ENCODE measurements at places on chromosomes 5 and 9.

GRCh38 chr9:109770101-109770500 lies 9.9 kb upstream of the PALM2AKAP2 start:
- DNase-seq = no peak

GRCh38 chr5:176612008-176612407 lies 2.1 kb upstream of the GPRIN1 start:
- DNase-seq = no peak

- no peak for DNase-seq
Observed at GRCh38 chr9:36322462-36322861, 64.2 kb upstream of the GNE start.

DNA sequence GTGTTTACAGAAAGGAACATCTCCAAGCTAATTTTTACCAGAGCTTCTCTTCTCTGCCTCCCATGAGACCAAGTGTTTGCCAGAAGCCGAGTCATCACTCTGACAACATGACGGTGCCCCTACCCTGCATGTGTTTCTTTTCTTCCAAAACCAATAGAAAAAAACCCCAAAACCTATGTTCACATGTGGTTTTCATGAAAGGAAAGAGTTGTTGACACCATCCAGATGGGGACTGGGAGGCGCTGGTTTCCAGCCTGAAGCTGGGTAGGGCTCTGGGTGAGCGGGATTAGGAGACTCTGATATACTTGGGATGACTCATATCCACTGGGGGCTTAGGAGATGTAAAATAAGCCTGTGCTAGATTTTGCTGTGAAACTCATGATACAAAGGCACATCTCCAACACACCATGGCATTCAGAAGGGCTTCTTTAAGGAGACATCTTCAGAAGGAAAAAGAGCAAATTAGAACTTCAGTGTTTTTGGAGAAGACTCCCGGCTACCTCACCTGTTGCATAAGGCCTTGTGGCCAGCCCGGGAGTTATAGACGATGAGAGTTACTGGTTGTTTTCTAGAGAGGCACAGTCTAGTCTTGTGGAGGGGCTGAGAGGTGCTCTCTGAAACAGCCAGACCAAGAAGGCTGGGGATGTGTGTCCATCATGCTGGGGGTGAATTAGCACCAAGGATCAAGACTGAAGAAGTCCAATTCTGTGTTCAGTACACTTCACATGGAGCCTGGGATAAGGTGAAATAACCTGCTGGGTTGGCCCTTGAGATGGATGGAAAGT lies 108.9 kb upstream of the LHFPL2 start:
- no peak for DNase-seq

- DNase-seq = no peak
Observed at GRCh38 chr9:131813116-131813515, 73.2 kb upstream of the RAPGEF1 start.

DNA sequence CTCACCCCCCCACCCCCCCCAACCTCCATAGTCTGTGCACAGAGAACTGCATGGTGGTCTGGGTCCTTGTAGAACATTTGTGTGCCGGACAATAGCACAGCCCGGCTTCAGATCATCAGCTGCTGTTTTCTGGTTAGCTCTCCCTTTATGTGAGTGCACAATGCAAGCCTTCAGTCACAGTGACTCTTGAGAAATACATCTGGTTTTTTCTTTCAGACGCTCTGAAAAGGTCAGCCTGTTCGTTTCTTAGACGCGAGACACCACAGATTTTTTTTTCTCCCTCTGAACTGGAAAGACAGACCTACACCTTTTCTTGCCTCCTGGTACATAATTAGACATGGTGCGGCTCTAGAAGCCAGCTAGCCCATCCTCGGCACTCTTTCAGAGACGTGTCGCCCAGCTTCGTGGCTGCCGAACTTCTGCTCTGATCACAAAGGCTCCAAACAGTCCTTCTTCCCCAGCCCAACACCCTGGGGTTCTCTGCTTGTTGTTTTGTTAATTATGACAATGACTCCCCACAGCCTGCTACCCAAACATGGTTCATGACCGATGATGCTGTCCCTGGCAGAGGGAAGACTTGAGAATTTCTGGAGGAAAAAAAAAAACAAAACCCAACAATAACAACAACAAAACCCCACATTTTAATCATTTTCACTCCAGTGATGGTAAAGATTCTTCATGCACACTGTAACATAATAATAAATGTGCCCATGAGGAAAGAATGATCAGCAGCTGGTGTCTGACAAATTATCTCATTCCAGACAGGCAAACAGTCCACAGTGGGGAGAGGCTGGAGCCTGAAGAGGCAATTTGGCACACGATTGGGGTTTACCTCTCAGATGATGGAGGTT lies 241.4 kb upstream of the ZNF462 start:
- DNase-seq = peak; percentile 77

- DNase-seq = no peak
Observed at GRCh38 chr5:84535281-84535680, 150.6 kb upstream of the EDIL3 start.

- DNase-seq = no peak
Observed at GRCh38 chr9:127664324-127664677, 42.5 kb upstream of the CFAP157 start.

- DNase-seq = no peak
Observed at GRCh38 chr5:3309538-3309937, 286.1 kb upstream of the IRX1 start.

GRCh38 chr9:91419222-91420191 lies 4.1 kb downstream of the NFIL3 start:
- no peak for DNase-seq

DNA sequence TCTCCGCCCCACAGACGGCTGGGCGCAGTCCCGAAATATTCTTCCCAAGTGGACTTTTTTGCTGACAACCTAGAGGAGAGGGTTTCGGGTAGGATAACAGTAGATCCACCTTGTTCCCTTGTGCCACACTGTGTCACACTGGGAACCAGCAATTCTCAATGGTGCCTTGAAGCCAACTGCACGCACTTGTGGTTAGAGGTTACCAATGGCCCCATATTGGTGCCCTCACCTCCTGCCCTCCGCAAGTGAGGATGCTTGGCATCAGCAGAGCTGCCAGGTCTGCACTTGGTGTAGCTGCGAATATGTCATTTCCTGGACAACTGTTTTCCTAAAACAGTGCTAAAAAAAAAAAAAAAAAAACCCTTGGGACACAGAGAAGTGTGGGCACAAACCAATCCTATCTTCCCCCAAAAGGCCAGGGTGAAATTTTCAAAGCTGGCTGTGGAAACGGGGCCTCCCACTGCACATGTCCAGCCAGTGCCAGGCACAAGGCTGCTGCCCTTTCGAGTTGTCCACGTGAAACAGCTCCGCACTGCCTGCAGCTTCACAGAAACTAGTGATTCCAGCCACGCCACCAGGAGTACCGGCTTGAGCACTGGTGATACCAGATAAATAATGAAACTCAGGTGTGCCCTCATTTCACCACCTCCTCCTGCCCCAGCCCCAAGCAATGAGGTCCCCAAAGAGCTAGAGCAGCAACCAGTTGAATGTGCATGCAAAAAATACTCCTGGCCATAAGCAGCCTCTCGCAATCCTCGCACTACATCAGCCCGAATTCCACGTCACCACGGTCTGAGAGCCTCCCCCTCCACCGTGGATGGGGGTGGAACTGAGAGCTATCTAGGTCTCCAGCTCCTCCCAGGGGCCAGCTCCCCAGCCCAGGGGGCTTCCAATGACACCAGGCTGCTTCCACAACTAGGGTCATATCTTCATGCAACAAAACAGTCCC lies 51.2 kb downstream of the USP20 start:
- DNase-seq = no peak

DNA sequence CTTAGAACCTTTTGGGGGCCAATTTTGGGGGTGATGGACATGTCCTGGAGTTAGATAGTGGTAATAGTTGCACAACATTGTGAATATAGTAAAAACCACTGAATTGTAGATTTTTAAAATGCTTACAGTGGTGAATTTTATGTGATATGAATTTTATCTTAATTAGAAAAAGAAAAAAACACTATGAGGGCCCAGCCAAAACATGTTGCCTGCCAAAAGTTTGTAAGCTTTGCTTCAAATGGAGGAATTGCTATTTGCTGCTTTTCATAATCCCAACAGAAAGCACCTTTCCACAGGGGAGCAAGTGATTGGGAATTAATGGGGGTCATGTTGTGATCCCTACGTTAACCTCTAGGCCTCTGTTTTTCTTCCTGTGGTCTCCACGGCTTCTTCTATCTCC lies 19.1 kb downstream of the TNFAIP8 start:
- no peak for DNase-seq

DNA sequence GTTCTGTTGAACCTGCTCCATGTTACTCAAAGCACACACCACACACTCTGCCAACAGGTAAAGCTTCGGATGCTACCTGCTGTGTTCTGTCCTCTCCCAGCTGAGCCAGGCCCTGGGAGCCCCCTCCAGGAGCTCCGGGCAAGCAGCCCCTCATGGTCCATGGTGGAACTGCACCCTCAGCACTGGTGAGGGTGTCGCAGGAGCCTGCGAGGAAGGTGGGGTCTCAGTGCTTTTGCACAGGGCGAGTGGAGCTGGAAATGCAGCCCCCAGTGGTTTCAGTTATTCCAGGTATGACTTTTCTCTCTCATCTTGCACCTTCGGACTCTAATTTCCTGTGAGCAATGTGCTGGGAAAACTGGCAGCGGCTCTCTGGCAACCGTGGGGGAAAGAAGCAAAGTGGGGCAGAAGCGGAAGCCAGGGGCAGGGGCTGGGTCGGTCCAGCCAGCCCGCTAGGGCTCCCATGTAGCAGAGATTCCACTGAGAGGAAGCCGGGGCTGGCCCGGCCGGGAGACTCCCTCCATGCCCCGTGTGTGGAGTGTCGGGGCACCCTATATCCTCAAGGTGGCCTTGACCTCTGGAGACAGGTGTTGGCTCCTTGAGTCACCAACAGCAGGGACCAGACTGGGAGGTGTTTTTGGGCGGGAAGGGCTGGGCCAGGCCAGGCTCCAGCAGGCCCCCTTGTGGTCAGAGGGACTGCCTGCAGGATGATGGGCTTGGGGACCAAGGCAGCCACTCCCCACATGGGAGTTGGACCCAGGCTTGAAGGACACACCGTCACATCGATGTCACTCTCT lies 75.6 kb upstream of the PRSS3 start:
- no peak for DNase-seq

- DNase-seq = no peak
Observed at GRCh38 chr9:114791736-114792135, 14.1 kb downstream of the TNFSF15 start.

DNA sequence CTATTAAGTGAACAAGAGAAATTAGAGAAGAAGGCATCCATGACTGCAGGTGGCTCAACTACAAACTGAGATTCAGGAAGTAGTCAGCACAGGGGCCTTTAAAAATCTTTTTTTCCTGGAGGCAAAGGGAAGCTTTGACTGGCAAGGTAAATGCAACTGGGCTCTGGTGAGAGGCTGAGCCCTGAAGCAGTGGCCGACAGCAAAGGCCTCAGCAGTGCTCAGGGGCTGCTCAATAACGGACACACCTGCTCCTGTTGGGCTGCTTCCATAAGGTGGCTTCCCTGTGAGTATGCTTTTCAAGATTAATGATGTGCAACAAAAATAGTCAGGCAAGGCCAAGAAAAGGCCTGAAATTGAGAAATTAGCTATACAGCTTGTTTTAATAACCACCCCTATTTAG lies 134.2 kb upstream of the RGMB start:
- no peak for DNase-seq

DNA sequence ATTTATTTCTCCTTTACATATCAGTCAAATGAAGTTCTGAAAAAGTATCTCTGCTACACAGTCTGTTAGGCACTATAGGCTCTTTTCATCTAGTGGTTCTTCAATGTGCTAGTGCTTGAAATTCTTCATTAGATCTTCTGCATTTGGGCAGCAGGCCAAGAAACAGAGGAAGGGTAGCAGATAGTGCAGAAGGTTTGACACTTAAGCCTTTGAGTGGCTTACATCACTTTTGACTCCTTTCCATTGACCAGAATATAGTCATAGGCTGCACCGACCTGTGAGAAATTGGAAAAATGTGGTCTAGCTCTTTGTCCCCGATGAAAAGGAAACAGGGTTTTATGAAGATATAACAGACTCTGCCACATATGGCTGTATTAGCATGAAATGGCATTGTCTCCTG lies 459.5 kb upstream of the PTGER4 start:
- no peak for DNase-seq

DNA sequence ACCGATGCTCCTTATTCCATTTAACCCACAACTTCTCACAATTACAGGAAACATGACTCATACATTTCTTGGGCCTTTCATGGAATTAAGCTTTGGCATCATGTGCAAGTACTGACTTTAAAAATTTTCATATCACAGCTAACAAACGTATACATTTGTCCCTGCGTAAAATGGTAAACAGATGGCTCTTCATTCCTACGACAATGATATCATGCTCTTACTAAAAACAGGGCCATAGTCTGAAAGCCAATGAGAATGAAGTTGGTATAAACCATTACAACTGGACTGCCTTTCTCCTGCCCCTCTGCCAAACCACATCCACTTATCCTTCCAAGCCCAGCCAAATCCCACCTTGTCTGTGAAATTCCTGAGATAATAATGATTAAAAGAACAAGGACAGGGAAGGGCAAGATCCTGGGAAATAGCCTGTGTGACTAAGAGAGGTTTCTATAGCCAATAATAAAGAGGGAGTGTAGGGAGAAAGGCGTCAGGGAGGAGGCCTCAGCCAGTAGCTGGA lies 44.9 kb upstream of the ZNF366 start:
- no peak for DNase-seq

DNA sequence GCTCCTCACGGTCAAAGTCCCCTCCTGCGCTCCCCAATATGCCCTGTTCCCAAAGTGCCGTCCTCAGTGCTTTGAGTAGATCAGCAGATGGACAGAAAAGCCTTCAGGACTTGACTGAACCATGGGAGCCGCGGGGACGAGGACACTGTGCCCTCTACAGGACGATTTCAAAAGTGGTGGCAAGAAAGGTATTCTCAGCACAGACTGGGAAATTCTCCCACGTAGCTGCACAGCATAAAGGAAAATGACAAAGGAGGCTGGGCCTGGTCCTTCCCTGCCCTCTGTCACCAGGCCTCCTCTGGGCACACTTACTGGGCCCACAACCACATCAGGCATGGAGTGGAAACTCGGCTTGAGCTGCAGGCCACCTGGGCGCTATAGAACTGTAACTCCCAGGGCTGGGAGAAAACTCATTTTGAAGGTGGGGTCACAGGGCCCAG lies 16.7 kb upstream of the MTMR12 start:
- peak; percentile 81 for DNase-seq

DNA sequence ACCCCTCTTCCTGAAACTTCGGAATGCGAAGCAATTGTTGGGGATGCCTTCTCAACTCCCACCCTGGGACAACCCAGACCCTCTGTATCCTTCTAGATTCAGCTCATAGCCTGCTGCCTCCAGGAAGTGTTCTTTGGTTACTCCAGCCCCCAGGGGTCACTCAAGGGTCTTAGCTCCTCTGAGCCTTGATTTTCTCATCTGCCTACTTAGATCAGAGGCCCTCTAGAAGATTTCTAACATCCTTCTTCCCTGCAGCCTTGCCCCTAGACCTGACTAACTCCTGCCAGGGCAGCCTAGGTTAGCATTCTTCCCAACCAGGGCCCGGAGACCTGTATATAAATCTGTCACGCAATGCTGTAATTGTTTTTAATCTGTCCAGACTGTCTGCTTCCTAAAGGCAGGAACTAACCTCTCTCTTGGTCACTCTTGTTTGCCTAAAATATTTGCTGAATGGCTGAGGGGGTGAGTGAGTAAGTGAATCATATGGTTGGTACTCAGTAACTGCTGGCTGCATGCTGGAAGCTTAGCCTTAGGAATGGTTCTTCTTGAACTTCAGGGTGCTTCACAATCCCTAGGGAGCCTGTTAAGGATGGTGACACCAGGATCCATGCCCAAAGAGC lies 8.2 kb downstream of the GALNT10 start:
- DNase-seq = no peak

GRCh38 chr5:128395073-128395472 lies 143.0 kb downstream of the FBN2 start:
- no peak for DNase-seq
